ENCODE measurements at places on chromosomes 5 and 9.

- no peak for DNase-seq
Measured at GRCh38 chr5:133195250-133195649, 143.4 kb downstream of the HSPA4 start.

DNA sequence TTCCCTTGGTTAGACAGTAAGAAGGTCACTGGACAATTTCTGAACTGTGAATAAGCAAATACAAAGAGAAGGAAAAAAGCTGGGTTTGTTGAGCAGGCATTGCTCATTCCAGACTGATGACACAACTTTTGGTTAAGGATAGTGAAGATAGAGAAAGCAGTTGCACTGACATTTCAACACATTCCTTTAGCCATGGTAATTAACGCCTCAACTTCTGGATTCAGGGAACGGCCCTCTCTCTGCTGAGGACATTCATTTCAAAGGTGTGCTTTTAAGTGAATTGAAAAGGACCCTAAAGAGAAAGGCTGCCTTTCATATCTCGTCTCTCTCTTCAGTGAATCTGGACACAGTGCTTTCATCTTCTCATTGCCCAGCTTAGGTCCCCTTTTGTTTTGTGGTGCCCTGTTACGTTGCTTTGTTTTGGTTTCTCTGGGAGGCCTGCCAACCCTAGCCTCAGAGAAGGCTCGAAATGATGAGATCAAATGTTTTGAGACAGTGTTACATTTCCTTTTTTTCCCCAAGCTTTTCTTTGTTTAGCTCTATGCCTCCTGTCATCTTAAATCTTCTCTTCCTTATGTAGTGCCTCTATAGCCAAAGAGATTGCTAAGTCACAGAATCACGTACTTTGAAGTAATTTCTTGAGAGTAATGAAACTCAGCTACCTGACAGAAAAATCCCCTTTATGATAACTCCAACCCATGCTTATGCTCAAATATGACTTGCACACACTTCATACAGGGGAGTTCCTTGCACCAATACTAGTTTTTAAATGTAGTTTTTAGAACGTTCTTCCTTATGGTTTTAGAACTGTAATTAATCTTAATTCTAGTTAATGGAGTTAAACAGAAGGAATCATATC lies 94.4 kb upstream of the IFNE start:
- no peak for DNase-seq

DNA sequence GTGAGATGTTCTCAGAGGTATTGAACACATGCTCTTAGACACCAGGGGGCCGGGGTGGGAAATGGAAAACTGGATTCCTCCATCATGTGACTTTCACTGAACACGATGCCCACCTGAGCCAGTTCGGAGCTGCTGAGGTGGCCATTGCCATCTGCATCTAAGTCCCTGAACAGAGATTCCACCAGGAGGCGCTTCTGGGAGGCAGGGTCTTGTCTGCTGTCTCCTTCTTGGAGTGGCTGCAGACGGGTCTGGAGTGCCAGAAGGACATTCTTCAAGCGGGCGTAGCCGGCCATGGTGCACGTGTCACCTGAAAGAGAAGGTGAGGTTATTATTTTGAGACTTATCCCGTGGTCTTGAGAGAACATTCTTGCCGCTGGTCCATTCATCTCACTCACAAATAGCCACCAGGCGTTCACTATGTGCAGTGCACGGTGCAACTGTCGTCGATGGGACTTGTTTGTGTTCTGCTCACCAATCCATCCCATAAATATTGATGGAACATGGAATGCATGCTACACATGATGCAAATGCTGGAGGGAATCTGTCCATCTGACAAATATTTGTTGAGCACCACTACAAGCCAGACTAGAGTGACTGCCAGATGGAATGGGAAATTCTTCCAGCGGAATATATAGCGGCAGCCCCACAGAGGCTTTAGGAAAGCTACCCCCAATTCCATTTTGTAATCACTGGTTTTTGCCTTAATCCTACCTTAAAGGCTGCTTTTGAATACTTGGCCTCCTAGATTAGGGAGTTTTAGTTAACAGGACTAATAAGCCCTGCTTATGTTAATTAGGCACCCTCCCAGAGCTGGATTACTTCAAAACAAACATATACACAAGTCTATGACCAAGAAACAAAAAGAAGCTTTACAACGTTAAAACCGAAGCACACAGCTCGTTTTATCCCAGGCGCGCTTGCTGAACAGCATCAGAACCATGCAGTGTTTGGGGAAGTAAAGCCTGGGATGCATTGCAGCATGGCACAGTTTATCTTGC lies 264.8 kb downstream of the HSPA4 start:
- no peak for DNase-seq

- DNase-seq: no peak
Measured at GRCh38 chr5:178113141-178113787, at the start of gene N4BP3. Gene N4BP3, plus strand, starts transcription at chr5:178113532. Its CDS starts 6,052 bp downstream, at chr5:178119584.

DNA sequence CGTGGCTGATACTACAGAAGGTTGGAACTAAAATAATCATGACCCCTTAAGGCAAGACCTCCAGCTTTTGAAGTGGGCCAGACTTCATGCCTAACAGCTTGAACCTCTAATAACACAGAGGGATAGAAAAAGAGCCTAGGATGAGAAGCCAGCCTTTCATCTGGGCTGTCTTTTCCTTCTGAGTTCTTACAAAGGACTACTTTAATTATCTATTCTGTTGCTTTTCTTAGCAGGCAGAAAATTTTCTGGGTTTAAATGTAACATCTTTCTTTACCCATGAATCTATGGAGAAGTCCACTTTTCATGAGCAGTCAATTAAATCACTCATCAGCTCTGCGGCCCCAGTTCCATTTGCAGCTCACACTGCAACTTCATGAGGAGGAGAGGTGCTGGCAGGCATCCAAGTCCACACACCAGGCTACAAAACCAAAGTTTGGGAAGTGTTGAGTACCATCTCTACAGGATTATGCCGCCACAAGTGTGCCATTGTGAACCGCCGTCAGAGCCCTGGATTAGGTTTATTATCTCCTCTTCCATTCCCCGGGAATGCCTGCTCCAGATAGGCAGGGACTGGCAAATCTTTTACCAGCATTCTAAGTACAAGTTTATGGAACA lies 192.0 kb downstream of the TLE4 start:
- no peak for DNase-seq

- no peak for DNase-seq
Measured at GRCh38 chr9:125493384-125493783, 213.6 kb downstream of the MAPKAP1 start.

DNA sequence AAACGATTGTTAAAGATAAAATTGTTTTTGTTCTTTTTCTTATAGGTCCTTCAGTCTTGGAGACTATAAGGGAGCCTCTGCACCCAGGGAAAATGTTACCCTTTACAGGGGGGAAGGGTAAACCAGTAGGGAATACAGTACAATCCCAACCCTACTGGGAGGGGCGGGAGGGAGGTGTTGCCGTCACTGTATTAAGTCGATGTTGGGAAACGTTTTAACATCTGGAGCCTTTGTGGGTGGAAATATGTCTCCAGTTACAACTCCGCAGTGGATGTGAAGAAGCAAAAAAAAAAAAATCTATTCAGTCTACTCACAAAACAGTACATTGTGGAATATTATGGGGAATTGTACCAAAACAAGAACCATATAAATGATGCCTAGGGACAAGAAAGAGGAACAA lies 47.2 kb upstream of the FCHO2 start:
- no peak for DNase-seq

GRCh38 chr5:149581192-149581861 lies at the start of gene ARHGEF37:
Gene ARHGEF37, plus strand, starts transcription at chr5:149581498. Its CDS starts 16,272 bp downstream, at chr5:149597770.
- no peak for DNase-seq

DNA sequence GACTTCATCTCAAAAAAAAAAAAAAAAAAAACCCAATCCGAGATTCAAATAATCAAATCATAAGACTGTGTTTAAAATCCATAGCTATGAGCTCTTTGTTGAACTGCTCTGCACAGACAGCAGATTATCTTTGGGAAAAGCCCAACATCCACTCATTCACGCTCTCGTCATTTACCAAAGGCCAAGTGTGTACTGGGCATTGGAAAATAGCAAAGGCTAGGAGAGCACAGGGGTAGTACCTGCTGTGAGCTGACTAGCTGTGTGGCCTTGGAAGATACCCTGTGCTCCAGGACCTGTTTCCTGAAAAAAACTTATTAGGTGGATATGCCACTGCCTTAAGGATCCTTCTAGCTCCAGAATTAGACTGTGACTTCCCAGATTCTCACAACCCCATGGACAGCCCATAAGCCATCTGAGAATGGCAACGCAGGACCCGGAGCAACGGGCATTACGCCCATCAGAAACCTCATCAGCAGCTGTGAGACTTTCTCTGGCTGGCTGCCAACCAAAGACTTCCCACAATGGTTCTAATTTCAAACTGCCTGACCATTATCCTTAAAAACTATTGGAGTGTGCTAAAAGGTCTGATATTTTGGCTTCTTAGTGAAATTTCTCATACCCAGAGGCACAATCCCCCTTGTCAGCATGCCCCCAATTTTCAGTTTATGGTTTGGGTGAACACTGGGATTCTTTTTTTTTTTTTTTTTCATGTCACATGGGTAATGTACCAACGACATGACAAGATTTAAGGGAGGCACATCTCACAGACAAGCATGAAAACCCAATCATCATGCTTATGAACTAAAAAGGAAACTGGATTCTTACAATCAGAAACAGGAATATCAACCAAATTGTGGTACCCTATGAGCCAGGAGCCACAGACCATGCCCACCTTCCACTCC lies 16.8 kb downstream of the SERINC5 start:
- DNase-seq: peak; percentile 35

- no peak for DNase-seq
Measured at GRCh38 chr5:17223367-17224185, 6.1 kb downstream of the BASP1 start.

DNA sequence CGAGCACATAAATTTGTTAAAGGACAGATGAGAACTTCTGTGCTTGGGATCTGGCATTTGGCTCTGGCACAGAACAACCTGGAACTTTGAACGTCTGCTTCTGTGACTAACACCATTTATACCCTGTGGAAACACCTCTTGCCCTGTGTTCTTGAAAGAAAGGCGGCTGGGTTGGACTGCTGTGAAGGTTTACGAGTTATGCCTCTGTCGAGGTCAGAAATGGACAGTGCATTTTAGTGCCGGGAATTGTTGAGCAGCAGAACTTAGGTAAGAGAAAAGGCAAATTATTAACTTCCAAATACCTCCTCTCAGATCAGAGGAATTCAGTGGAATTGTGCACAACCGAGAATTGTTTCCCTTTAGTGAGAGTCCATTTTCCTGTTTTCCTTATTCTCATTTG lies 14.1 kb upstream of the INIP start:
- DNase-seq: no peak

DNA sequence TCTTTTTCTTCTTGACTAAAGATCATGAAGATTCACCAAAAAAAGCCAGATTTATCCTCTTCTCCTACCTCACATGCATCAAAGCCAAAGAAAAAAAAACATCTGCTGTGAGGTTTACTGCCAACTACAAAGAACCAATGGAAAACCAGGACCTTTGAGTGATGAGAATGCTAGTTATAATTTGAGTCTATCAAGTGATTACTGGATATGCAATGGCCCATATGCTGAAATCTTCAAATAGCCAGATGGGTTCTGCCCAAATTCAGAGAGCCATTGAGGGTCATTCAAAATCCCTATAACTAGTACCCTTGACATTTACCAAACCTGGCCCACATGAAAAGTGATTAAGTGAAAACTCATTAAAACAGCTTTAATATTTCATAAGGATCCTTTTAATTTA lies 78.4 kb upstream of the ACO1 start:
- peak; percentile 57 for DNase-seq

DNA sequence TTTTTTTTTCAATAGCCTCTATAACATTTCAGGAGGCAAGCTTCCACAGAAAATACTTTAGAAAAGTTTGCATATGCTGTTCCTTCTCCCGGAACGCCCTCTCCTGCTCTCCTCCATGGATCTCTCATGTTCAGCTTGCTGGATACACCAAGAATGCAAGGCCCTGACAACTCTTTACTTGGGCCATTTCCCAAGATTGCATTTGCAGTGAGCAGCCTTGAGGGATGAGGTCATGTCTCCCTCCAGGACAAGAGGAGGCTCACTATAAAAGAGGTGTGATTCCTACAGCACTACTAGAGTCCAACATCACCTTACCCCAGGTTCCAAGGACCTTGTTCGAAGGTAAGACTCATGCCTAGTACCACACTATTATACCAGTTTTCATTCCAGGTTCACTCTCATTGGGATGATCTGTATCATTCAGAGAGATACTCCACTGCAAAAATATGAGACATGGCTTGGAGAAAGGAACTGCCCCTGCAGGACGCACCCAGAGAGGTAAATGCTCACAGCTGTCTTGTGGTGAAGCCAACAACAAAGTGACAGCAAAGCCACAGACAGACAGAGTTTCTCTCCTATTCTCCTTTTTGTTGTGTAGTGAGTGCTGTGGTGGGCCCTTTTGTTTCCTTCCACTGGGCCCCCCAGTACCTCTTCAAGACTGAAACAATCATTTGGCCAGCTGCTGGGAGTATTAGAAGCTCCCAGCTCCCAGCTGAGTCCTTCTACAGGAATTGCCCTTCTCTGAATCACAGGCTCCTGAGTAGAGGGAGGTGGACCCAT lies 151.7 kb upstream of the ZNF366 start:
- DNase-seq: no peak

DNA sequence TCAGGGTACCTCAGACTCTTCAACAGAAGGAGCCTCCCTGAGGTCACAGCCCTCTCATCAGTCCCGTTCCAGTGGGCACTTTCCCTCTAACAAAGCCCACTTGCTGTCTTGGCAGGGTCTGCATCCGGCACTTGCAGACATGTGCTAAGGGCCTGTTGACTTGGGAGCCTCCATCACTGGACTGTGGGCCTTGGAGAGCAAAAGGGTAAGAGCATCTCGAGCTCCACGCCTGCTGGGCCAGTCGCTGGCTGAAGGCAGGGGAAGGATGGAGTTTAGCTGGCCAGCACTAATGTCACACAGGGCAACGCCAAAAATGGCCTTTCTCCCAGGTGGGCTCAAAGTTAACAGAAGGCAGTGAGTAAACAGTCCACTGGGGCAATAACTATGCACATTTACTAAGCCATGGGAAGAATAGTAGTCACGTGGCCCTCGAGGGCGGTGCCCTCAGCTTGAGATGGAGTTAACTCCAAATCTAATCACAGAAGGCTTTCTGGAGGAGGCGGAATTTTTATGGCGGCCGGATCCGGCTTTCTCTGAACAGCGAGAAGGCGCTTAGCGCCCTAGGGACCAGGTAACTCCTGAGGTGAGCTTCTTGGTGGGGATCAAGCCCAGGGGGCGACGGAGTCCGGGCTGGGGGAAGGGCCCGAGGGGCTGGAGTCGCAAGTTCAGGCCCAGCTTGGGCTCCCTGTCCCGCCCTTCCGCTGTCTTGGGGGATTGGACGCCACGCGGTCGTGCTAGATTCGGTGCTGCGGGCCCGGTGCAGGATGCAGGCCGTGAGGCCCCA lies 2.0 kb upstream of the NSD1 start:
- DNase-seq: no peak

GRCh38 chr9:69975681-69976080 lies 68.0 kb upstream of the MAMDC2 start:
- no peak for DNase-seq

Measured in DMS 273 treated with DMSO at 0.1 percent for 48 hours (cell line).